ENCODE measurements at places on chromosomes 3 and 15.

- no peak for DNase-seq
Observed at GRCh38 chr15:48582452-48583247, 62.9 kb downstream of the FBN1 start.

DNA sequence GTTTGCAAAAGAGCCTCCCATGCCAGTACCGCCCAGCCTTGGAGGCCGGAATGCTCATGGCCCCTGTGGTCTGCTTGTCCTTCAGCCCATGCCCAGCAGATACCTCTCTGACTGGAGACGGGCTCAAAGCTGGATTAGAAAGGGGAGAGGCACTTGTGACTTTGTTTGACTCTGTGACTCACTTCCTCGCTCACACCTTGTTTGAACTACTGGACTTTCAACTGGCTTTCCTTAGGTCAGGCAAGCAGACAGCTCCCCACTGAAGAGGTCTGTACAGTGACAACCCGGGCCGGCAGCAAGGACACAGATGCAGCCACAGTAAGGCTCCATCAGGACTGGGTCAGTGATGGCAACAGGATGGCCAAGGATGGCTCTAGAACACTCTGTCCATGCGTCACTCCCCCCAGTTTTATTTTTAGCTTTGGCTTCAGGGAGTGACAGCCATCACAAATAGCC, 98.6 kb upstream of the ABHD17C start:
- DNase-seq = no peak

DNA sequence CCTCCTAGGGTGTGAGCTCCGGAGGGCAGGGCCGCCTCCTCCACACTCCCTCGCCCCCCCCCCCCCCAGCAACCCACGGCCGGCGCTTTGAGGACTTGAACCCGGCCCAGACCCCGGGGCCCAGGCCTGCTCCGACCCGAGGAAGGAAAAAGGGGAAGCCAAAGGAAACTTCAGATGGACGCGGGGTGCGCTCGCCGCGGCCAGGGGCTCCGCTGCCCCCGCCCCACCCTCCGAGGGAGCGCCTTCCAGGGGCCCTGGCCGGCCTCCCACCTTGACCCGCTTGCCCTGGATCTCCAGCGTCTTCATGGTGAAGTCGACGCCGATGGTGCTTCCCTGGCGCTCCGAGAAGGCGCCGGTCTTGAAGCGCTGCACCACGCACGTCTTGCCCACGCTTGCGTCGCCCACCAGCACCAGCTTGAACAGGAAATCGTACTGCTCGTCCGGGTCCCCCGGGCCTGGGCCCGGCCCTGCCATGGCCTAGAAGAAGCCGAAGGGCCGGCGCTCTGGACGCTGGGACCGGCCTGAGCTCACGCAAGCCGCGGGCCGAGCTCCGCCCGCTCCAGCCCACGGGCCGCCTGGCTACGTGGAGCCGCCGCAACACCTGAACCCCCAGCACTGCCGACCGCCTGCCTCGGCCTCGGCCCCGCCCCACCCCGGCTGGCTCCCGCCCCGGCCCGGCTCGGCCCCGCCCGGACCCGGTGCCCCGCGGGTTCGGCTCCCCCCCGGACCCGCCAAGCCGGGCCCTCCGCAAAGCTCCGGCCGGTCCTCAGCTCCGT, 400 bp downstream of the RAB43 start:
- no peak for DNase-seq

DNA sequence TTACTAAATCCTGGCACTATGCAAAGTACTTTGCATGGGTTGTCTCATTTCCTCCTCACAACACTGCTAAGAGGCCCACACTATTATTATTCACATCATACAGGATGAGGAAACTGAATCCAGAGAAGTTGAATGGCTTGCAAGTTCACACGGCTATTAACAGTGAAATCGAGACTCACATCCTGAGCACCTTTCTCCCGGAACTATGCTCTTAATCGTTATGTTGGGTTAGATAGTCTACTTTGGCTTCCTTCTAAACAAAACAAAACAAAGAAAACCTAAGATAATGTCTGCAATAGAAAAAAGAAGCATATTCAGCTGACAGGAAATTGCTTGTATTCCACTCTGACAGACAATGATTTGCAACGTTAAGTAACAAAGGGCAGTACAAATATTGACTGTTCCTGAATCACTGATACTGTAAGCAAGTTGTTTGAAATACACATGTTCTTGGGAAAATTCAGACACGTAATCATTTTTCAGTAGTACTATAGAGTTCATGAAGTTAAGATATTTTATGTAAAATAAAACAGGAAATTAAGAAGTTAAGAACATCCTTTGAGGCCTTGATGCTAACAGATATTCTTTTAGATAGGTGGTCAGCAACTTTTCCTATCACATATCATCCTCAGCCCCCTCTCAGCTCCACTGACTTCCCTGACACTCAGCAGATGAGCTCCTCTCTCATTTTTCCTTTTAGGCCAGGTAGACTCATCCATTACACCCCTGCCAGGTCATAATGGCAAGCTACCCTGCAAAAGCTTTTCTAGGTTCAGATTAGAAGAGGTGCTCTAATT, 40.7 kb downstream of the C2CD4B start:
- DNase-seq = peak; percentile 71

GRCh38 chr3:11037241-11037873, 44.8 kb downstream of the SLC6A1 start:
- DNase-seq = no peak

GRCh38 chr3:45246241-45246640, 20.2 kb upstream of the TMEM158 start:
- DNase-seq = no peak

- DNase-seq = no peak
Observed at GRCh38 chr3:186824430-186825139, 17.9 kb upstream of the ADIPOQ start.

GRCh38 chr15:70101459-70102113, 3.9 kb upstream of the TLE3 start:
- DNase-seq = peak; percentile 77

DNA sequence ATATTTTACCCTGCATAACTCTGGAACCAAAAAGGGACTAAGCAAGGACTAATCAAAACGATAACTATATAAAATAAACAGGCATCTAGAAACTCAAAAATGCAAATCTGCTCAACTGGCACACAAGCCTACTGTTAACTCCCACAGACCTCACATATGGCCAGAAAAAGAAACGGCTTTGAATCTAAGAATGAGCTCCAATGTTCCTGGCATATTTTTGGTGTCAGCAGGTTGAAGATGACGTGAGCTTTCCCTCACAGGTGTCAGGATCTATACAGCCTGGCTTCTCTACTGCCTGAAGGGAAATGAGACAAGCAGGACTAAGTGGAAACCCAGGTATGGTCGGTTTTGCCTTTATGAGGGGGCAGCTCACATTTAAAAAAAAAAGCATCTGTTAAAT, 120.1 kb upstream of the SPATA12 start:
- no peak for DNase-seq

DNA sequence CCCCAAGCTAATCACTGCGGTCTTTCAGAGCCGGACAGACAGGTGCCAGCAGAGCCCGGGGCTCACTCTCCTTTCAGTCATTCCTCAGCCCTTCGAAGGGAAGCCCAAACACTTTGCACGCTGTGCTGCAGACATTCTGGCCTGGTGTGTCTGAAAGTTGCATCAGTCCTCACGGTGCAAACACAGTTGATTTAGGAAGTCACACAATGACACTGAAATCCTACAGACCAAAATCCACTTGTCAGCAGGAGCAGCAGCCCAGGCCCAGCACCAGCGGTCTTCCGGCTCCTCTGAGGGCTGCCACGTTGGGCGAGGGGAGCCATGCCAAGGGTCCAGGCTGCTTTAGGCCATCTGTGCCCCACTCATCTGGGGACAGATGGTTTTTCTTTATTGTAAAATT, 61.6 kb downstream of the RGMA start:
- DNase-seq = no peak

- no peak for DNase-seq
Observed at GRCh38 chr15:65363766-65364165, 14.0 kb downstream of the IGDCC3 start.

DNA sequence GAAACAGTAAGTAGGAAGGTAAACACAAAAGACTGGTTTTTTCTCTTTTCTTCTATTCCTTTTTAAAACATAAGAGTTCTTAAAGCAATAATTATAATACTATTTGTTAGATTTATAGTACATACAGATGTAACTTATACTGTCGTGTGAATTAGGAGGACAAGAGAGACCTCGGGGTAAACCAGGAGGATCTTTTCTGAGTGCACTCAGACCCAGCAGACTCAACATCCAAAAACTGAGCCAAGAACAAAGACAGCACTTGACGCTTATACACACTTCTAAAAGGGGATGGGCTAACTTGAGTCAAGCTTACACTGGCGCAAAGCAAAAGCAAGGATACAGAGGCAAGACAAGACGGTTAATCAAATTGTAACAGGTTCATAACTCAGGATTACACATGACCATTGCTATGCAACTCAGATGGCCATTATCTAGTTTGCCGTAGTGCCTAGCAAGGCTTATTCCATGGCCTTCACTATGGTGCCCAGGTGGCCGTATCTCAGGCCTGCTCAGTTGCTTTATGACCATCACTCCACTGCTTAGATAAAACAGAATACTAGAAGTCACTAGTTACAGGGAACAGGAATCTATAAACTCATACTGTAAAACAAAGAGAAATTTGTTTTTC, 18.6 kb downstream of the MTHFS start:
- DNase-seq = no peak

- DNase-seq = no peak
Observed at GRCh38 chr3:143699424-143699823, 148.8 kb downstream of the SLC9A9 start.

- DNase-seq = no peak
Observed at GRCh38 chr15:39502082-39502447, 78.8 kb upstream of the THBS1 start.

- no peak for DNase-seq
Observed at GRCh38 chr3:188581792-188582191, 427.8 kb downstream of the LPP start.

GRCh38 chr15:88246666-88247446, 9.7 kb downstream of the NTRK3 start:
- peak; percentile 54 for DNase-seq

DNA sequence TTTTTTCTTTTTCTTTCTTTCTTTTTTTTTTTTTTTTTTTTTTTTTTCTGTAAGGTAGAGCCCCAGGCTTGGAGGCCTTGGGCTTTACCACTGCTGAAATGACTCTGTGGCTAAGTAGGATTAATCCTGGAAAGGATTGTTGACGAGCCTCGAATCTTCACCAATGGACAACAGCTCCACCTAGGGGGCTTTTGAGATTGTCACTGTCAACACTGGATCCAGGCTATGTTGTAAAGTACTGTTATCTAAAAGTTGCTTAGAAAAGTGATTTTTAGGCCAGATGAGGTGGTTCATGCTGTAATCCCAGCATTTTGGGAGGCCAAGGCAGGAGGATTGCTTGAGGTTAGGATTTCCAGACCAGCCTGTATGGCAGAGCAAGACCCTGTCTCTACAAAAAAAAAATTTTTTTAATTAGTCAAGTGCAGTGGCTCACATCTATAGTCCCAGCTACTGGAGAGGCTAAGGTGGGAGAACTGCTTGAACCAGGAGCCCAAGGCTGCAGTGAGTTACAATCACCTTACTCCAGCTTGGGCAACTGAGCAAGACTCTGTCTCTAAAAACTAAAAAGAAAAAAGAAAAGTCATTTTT, 41.6 kb downstream of the KLHL18 start:
- no peak for DNase-seq

- no peak for DNase-seq
Observed at GRCh38 chr15:82843566-82843965, 34.1 kb downstream of the WHAMM start.

GRCh38 chr3:46114323-46114988, 87.2 kb upstream of the XCR1 start:
- no peak for DNase-seq

DNA sequence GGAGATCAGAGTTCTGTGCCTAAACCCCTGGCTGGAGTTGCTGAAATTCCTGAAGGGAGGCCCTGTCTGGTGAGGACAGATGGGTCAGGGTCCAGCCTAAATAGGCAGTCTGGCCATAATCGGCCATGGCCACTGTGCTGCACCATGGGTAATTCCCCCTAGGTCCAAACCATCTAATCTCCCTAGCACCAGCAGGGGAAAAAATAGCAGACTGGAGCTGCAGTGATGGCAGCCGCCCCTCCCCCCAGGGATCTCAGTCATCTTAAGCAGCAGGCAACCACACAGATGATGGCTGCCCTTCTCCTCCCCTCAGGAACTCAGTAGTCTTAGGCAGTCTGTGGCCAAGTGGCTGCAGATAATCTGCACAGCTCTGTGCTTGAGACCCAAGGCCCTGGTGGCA, 68.4 kb upstream of the CD96 start:
- no peak for DNase-seq

GRCh38 chr3:188518835-188519452, 365.0 kb downstream of the LPP start:
- no peak for DNase-seq

DNA sequence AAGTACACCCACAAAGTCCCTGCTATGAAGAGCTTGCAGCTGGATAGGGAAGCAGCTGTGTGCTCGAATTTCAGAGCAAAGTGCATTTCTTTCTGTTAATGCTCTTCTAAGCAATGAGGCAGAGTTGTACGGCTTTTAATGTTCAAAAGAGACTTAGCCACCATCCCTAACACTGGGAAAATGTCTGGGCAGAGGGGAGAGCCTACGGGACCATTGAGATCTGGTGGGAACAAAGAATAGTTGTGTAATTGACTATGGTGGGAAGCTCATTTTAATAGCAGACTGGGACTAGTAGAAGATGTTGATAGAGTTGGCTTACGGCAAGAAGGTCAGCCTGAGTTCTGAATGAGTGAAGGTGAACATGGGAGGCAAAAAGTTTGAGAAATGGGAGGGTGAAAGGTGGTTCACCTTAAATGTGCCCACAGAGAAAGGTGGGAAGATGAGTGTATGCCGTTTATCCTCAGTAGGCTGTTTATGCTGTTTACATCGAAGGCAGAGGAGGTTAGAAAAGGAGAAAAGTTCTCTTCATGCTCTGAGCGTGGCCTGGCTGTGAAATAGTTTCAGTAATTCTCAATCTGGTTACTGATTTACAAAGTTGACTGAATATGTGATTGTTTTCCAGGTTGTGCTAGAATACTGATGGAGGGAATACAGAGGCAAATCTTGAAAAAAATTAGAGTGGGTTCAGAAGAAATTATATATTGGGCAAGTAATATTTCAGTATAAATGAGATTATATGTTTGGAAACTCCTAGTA, 22.9 kb upstream of the UTS2B start:
- DNase-seq = no peak

DNA sequence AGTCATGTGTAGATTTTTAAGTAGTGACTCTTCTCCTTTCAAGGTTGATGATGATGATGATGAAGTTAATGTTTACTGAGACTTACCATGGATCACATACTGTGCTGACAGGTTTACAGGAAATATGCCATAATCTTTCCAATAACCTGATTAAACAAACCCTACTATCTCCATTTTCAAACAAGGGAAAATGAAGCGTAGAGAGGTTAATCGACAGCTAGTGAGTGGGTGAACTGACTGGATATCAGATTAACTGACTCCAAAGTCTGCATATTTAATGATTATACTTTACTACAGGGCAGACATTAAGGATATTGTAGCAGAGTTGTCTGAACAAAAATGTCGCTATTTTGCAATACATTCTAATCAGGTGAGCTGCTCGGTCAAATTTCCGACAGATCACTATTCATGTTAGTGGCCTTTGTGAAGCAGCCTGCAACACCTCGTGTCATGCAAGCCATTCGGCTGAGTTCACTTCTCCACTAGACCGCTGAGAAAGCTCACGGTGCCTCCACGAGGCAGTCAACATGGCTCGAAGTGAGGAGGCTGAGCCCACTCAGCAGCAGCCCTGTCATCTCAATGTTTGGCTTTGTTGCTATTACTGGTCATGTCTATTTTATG, 264.2 kb downstream of the NFKBIZ start:
- DNase-seq = no peak

GRCh38 chr15:32953533-32953910, 235.7 kb downstream of the GREM1 start:
- DNase-seq = no peak

GRCh38 chr3:167967257-167968036, 128.3 kb downstream of the GOLIM4 start:
- no peak for DNase-seq

Measured in NCI-H774 (cell line).